ENCODE measurements at places on chromosomes 2 and 18.

GRCh38 chr2:188278388-188279092, 13.1 kb upstream of the GULP1 start:
- H3K27ac ChIP-seq: no peak overlapping the region
- no peaks in the 10 kb centered on the region for H3K4me1 ChIP-seq
- no peaks in the 10 kb centered on the region for H3K27me3 ChIP-seq
- H3K4me3 ChIP-seq: no peak overlapping the region
- DNase-seq: no peak

GRCh38 chr2:111912547-111912946, 14.1 kb downstream of the MERTK start:
- peaks cover 9% of the 10 kb centered on the region for H3K4me1 ChIP-seq
- H3K27ac ChIP-seq: no peak overlapping the region
- no peak overlapping the region for H3K4me3 ChIP-seq
- no peak for DNase-seq
- H3K36me3 ChIP-seq: no peaks in the 10 kb centered on the region

DNA sequence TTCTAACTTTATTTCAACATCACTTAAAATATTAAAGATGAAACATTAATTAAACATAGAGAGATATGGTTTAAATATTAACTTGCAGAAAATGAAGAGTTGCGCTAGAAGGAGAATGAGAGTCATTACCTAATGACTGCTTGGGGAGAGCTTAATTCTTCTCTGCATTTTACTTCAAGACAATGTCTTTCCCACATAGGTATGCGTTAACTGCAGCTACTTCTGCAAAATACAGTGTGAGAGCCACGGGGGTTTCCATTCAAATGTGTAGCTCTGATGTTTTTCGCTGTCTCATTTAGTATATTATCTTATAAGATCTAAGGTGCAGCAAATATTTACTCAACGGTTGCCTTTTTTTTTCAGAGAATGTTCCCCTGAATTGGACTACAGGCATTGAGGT, 126.7 kb downstream of the TMX3 start:
- no peaks in the 10 kb centered on the region for H3K4me1 ChIP-seq
- H3K4me3 ChIP-seq: no peak overlapping the region
- no peak for DNase-seq
- no peak overlapping the region for H3K27ac ChIP-seq

DNA sequence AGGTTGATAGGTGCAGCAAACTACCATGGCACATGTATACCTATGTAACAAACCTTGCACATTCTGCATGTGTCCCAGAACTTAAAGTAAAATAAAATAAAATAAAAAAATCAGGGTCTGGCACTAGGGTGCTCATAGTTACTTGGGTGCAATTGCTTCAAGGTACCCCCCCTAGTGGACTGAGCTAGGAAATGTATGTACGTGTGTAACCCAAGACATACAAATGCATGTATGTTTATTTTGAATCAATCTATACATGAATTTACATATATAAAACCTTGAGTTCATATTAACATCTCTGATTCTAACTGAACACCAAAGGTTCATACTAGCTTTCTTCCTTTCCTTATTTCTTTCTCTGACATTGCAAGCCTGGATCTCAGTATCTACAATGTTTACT, 51.5 kb downstream of the USP37 start:
- no peak overlapping the region for H3K27ac ChIP-seq
- H3K4me3 ChIP-seq: no peak overlapping the region
- no peaks in the 10 kb centered on the region for H3K27me3 ChIP-seq
- no peaks in the 10 kb centered on the region for H3K36me3 ChIP-seq
- DNase-seq: no peak
